ENCODE measurements at places on chromosomes 1 and 21. TPM values are rescaled to one million over a fixed set of nuclear protein-coding genes. Genes with fewer than 3 reads are reported as not detected.

PRRC2C gene
- 68.0 TPM for total RNA-seq

TMEM200B gene
- total RNA-seq = not detected

JAM2 gene
- not detected for total RNA-seq

PYHIN1 gene
- not detected for total RNA-seq

FMN2 gene
- total RNA-seq = 4.4 TPM

FCRL5 gene
- not detected for total RNA-seq

COL6A2 gene
- total RNA-seq = 19.8 TPM

AMY1A gene
- not detected for total RNA-seq

MCOLN2 gene
- total RNA-seq = 1.7 TPM

LCE2B gene
- not detected for total RNA-seq

CKS1B gene
- total RNA-seq = 323 TPM

BCAN gene
- total RNA-seq = not detected

ECM1 gene
- total RNA-seq = 1.8 TPM

RGS13 gene
- not detected for total RNA-seq

KIF26B gene
- 0.04 TPM for total RNA-seq

KRTAP13-2 gene
- not detected for total RNA-seq

STIL gene
- total RNA-seq = 10.3 TPM

SIM2 gene
- 9.2 TPM for total RNA-seq
